ENCODE measurements at places on chromosomes 16 and 17.
A peak's percentile ranks its signal among the peaks of the same experiment; 100 is the strongest.

DNA sequence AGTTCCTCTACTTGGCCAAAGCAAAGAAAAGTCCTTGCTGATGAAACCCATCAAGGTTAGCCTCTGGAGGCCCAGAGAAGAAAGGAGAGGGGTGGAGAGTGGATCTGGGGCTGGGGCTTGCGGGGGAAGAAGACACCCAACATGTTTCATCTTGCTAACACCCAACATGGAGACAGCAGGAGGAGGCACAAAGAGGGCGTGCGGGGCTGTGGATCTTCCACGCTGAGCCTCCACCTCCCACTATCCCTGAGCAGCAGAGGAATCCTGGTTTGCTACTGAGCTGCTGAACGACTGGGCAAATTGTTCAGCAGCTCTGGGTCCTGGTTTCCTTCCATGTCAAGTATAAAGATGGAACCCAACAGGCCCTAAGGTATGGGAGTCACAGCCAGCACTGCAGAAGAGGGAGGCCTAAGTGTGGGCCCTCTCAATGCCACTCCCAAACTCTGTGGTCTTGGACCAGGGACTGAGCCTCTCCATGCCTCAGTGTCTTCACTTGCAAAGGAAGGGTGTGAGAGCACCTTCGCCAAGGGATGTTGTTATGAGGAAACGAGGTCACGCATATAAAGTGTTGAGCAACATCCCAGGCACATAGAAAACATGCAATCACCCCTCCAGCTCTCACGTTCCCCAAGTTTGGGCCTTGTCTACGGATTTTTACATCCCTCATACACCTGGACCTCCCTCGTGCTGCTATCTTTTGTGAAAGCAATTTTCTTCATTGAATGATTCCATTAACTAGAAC, 122.5 kb downstream of the XYLT1 start:
- DNase-seq: no peak
- H3K36me3 ChIP-seq: no peaks in the 10 kb centered on the region
- no peaks in the 10 kb centered on the region for H3K27me3 ChIP-seq
- H3K4me3 ChIP-seq: no peak overlapping the region
- peaks cover 23% of the 10 kb centered on the region for H3K4me1 ChIP-seq
- no peak overlapping the region for H3K27ac ChIP-seq

- no peak for DNase-seq
- peaks cover 34% of the 10 kb centered on the region for H3K36me3 ChIP-seq
- H3K27ac ChIP-seq: peak overlapping the region; percentile 15
- peaks cover 16% of the 10 kb centered on the region for H3K4me1 ChIP-seq
- peak overlapping the region; percentile 89 for H3K4me3 ChIP-seq
Measured at GRCh38 chr17:81890447-81891302, 711 bp downstream of the ALYREF start.

DNA sequence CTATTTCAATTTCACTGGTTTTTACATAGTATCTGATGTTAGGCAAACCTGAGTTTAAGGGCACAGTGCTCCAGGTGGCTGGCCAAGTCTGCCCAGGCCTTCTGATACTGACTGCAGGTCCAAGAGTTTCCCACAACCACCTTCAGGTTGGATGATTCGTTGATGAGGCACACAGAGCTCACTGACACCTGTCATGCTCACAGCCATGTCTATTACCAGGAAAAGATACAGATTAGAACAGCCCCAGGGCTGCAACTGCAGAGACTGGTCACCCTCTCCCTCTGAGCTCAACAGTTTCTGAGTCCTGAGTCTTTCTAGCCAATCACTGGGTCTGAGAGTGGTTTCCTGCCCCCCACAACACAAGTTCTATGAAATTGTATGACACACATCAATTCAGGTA, 37.2 kb downstream of the MEAK7 start:
- no peak overlapping the region for H3K4me3 ChIP-seq
- H3K4me1 ChIP-seq: no peaks in the 10 kb centered on the region
- no peaks in the 10 kb centered on the region for H3K27me3 ChIP-seq
- H3K36me3 ChIP-seq: peaks cover 1% of the 10 kb centered on the region
- DNase-seq: no peak
- no peak overlapping the region for H3K27ac ChIP-seq

DNA sequence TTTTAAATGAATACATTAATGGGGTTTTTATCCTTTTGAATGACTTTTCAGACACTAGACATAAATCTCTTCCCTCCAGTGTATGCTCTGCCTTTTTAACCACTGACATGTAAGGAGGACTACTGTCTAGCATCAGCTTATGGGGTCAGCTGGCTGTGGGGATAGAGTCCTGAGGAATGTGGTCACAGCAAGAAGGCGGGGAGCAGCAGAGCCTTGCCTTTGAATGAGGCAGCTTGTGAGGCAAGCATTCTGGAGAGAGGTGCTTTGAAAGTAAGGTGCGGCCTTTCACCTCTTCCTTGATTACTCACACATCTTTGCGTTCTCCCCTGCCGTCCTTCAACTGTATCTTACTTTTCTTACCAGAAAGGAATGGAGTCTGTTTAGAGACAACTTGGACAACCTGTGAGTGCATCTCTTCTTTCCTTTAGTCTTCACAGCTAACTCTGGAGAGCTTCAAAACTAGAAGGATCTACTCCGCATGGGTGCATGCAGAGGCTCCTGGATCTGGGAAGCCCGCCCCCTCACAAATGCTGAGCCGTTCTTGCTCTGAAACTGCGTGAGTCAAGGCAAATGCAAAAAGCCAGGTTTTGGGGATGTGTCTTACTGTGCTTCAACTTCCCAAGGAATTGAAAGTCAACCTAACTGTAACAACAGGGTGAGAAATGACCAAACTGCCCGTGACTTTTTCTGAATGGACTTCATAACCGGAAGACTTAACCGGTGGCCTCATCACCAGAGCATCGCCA, 49.9 kb downstream of the ADCY7 start:
- H3K27ac ChIP-seq: no peak overlapping the region
- no peak for DNase-seq
- H3K36me3 ChIP-seq: peaks cover 22% of the 10 kb centered on the region
- no peaks in the 10 kb centered on the region for H3K27me3 ChIP-seq

DNA sequence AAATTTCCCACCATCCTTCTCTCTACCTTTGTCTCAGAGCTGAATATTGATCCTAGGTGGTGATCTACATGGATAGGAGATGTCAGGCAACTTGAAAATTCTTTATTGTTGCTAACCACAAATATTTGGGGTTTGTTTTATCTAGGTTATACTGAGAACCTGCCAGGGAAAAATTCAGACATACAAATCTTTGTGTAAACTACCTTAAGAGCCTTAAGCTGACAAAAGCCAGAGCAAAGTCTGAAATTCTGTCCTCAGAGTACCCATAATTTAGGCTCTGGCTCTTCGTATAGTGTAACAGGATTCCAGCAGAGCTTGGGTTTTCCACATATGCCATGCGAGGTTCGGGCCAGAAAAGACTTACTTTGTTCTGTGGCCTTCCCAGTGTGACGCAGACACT, 406.7 kb upstream of the MAF start:
- no peak overlapping the region for H3K4me3 ChIP-seq
- no peak overlapping the region for H3K27ac ChIP-seq
- H3K36me3 ChIP-seq: no peaks in the 10 kb centered on the region
- no peaks in the 10 kb centered on the region for H3K27me3 ChIP-seq
- DNase-seq: no peak

GRCh38 chr17:81577278-81578000, 25.3 kb upstream of the FAAP100 start:
- no peak for DNase-seq
- H3K4me3 ChIP-seq: no peak overlapping the region
- no peaks in the 10 kb centered on the region for H3K27me3 ChIP-seq
- peaks cover 29% of the 10 kb centered on the region for H3K4me1 ChIP-seq

DNA sequence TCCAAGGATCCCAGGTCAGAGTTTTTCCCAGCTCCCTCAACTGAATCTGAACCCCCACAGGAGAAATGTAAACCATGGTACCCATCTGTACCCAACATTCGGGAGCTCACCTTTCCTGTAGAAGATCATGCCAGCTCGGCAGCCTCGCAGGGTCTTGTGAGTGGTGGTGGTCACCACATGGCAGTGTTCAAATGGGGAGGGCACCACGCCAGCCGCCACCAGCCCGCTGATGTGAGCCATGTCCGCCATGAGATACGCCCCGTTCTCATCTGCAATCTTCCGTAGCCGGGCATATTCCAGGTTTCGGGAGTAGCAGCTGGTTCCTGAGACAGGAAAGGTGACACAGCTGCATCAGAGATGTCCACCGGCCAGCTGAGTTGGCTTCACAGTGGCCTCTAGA, 23.4 kb downstream of the SHMT1 start:
- no peak overlapping the region for H3K4me3 ChIP-seq
- H3K27me3 ChIP-seq: no peaks in the 10 kb centered on the region
- no peak for DNase-seq
- no peaks in the 10 kb centered on the region for H3K4me1 ChIP-seq
- no peak overlapping the region for H3K27ac ChIP-seq

DNA sequence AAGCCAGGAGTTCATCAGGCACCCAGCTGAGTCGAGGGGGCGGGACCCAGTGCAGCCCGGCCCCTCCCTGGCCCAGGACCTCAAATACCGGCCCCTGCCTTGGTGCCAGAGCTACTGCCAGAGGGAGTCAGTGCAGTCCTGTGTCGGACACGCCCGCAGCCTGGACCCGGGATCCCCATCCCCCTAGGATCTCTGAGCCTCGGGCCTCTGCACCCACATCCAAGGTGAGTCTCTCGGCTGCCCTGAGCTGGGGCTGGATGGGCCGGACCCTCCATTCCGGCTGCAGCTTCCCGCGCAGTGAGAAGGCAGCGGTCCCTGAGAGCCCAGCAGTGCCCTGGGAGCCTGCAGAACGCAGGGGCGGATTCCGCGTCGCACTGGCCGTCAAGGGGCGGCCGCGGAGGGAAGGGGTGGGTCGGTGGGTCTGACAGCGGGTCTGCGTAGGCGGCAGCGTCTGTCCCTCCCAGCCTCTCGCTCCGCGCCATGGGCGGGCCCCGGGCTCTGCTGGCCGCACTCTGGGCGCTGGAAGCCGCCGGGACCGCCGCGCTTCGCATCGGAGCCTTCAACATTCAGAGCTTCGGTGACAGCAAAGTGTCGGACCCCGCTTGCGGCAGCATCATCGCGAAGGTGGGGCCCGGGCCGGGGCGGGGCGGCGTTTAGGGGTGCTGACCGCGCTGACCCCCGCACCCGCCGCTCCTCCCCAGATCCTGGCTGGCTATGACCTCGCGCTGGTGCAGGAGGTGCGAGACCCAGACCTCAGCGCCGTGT, at the start of gene DNASE1L2:
TSS of gene DNASE1L2 (plus strand) at position 108 of the 765 bp plus-strand sequence. CDS start at position 481, 373 bp downstream.
- H3K27ac ChIP-seq: no peak within 1 kb of the TSS
- H3K4me3 ChIP-seq: no peak within 1 kb of the TSS
- no peaks in the 10 kb centered on the region for H3K27me3 ChIP-seq

- H3K27ac ChIP-seq: no peak overlapping the region
- H3K36me3 ChIP-seq: no peaks in the 10 kb centered on the region
- H3K4me1 ChIP-seq: no peaks in the 10 kb centered on the region
- H3K4me3 ChIP-seq: no peak overlapping the region
- peak; percentile 17 for DNase-seq
- no peaks in the 10 kb centered on the region for H3K27me3 ChIP-seq
Measured at GRCh38 chr17:17663160-17664063, 17.8 kb upstream of the RAI1 start.

DNA sequence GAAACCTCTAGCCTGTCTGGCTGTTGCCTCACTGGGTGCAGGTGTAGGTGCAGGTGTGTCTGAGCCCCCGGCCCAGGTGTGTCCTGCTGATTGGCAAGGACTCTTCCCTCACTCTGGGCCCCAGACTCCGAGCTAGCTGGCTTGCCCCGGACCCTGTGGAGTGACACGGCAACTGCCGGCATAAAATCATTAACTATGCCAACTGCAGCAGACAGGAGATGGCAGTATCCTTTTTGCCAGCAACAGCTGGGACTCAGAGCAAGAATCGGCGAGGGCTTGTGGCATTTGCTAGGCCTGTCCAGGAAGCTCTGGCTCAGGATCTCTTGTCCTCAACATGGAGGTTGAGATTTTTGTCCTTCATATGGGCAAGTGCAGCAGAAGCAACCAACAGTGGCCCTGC, 20.8 kb downstream of the CIAPIN1 start:
- H3K27ac ChIP-seq: no peak overlapping the region
- peaks cover 17% of the 10 kb centered on the region for H3K36me3 ChIP-seq
- H3K27me3 ChIP-seq: no peaks in the 10 kb centered on the region
- no peaks in the 10 kb centered on the region for H3K4me1 ChIP-seq
- no peak for DNase-seq

DNA sequence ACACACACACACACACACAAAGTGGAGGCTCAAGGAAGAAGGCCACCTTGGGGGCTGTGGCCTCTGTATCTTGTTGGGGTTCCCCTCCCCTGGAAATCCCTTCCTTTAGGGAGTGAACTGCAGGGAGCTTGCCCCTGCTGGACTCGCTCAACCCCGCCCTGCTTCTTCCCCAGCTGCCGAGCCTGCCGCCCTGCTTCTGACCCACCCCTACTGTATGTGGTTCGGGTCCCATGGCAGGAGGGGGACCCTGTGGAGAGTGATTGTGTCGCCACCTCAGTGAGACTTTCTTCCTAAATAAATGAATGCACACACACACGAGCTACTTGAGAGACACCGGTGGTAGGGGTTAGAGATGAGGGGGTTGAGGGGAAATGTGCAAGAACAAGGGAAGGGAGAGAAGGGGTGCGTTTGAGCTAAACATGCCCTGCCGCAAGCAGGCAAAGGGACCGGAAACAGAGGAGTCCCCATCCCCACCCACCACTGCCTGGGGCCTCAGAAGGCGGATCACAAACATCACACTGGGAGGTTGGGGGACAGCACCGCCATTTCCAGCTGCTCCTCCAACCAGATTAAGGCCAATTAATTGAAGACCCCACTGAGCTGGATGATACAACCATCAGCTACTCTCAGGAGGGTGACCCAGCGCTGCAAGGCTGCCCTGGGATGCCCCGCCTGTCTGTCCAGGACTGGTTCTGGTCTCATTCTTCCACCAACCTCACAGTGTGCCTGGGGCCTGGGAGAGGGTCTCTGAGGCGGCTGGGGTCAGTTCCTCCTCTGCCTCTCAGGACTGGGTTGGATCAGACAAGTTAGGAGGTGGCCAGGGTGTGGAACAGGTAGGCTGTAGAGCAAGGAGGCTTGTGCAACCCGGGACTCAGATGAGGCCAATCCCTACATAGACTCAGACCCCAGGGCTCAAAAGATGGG, 98.9 kb downstream of the SDK2 start:
- H3K4me3 ChIP-seq: no peak overlapping the region
- no peaks in the 10 kb centered on the region for H3K36me3 ChIP-seq
- peaks cover 19% of the 10 kb centered on the region for H3K4me1 ChIP-seq
- H3K27me3 ChIP-seq: no peaks in the 10 kb centered on the region

GRCh38 chr16:63655846-63656245, 1466.0 kb downstream of the CDH11 start:
- H3K27me3 ChIP-seq: no peaks in the 10 kb centered on the region
- no peaks in the 10 kb centered on the region for H3K36me3 ChIP-seq
- no peak overlapping the region for H3K27ac ChIP-seq
- H3K4me3 ChIP-seq: no peak overlapping the region

- H3K4me3 ChIP-seq: peak overlapping the region; percentile 93
- no peaks in the 10 kb centered on the region for H3K27me3 ChIP-seq
- H3K4me1 ChIP-seq: peaks cover 10% of the 10 kb centered on the region
- no peak for DNase-seq
- H3K27ac ChIP-seq: peak overlapping the region; percentile 99
Measured at GRCh38 chr16:51152691-51153576, 1.9 kb upstream of the SALL1 start.

All from thyroid gland (tissue), 4 donors.